ENCODE measurements at places on chromosomes 4 and X.

GRCh38 chr4:9800848-9801247, 19.4 kb downstream of the DRD5 start:
- no peak for DNase-seq

- no peak for DNase-seq
Measured at GRCh38 chrX:13565511-13565910, 3.9 kb upstream of the EGFL6 start.

GRCh38 chrX:16140448-16140847, 17.1 kb downstream of the GRPR start:
- DNase-seq: no peak

DNA sequence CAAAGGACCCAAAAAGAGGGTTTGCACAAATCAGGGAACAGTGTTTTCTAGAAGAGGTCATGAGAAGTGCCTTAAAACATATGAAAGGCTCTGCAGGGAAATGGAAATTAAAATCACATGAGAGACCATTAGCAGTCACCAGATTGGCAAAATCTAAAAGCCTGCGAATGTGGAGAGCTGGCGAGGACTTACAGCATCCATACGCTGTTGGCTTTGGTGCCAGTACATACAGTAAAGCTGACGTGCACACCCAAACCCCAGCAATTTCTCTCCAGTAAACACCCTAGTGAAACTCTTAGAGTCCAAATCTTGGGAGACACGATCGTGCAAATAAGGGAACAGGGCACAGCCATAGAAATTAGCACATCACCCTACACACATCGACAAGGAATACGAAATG, 25.4 kb upstream of the PPP2R2C start:
- no peak for DNase-seq

DNA sequence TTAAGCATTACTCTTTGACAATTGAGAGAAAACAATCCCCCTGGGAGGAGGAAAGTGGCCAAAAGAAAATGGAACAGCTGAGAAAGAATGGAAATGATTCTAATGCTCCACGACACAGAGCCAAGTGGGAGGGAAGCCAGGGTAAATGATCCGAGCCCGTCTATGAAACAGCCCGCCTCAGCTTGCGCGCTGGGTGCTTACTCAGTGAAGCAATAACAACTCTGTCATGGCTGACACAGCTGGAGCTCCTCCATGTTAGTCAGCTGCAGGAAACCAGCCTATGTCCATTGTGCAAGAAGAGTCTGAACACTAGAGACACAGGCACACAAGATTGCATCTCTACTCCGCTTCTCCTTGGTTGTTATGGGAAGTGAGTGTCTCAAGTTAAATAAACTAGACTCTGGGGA, 19.3 kb downstream of the NOA1 start:
- no peak for DNase-seq

DNA sequence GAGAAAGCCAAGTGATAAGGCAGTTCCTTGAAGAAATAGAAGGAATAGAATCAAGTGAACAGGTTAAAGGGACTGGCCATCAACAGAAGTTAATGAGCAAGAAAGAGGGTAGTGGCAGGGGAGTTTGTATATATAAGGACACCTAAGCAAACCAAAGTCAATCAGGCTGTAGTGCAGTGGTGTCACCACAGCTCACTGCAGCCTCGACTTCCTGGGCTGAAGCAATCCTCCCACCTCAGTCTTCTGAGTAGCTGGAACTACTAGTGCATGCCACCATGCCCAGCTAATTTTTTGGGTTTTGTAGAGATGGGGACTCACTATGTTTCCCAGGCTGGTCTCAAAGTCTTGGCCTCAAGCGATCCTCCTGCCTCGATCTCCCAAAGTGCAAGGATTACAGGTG, 15.9 kb downstream of the ACOT9 start:
- no peak for DNase-seq

DNA sequence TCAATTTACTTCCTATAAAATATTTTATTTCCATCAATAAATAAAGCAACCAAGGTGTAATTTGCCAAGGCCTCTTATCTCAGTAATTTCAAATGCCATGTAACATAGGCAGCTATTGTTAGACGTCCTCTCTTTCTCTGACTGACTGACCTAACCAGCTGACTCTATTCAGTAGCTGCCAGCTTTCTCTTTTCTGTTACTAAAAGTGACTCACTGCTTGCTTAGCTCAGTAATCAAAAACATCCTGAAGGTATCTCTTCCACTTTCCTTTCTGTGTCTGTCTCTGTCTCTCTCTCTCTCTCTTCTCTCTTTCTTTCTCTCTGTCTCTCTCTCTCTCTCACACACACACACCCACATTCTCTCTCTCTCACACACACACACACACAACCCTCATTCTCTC, 134.2 kb downstream of the SPOCK3 start:
- DNase-seq: no peak

- DNase-seq: no peak
Measured at GRCh38 chr4:159103384-159103990, 608 bp downstream of the RAPGEF2 start.

GRCh38 chr4:8079916-8080753, 78.5 kb downstream of the ABLIM2 start:
- DNase-seq: no peak

- DNase-seq: no peak
Measured at GRCh38 chrX:135273162-135273561, 21.3 kb downstream of the ETDA start.

GRCh38 chrX:10042055-10042454, 74.9 kb downstream of the CLDN34 start:
- DNase-seq: no peak

DNA sequence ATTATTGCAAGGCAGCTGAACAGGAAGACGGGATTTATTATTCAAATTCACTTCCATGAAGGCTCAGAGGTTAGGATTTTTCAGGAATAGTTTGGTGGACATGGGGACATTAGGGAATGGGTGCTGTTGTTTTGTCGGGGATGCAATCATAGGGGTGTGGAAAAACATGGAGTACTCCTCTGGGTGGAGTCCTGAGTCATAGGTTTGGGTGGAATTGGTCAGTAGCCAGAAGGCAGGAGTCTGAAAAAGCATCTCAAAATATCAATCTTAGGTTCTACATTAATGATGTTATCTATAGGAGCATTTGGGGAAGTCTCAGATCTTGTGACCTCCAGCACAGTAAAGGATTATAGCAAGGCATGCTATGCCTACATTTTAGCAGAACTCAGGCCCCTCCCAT, 14.5 kb upstream of the ETNPPL start:
- no peak for DNase-seq

DNA sequence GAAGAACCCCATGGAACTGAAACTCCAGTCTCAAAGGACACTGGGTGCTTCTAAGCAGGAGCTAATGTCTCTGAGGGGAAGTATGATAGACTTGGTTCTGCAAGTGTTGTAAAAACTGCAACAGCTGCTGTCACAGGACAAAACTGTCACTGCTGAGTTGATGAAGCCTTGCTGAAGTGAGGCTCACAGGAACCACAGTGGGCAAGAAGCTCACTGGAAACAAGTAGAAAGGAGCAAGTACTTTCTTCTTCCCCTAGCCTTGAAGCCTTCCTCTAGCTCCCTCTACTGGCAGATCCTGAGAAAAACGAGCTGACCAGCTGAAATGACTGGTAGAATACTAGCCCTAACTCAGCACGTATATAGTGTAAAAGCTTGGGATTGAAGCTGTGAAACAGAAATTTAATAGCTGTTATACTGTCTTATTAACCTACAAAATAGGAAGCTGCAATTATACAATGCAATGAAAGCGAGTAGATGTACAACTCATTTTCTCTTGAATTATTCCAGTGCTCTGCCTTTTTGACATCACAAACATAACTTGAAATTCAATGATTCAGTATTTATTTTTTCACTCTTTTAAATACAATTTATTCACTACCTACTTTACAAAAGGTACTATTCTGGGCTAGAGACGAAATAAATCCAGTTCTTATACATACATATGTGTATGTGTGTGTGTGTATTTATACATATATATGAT, 91.4 kb downstream of the GABRB1 start:
- no peak for DNase-seq

Data from stimulated activated CD4-positive, alpha-beta T cell treated with anti-CD3 and anti-CD28 coated beads, Interleukin-1b, Interleukin-23, amount 100 ng/mL, for 24 hours (primary cell).